ENCODE measurements at places on chromosomes 3 and 15.

DNA sequence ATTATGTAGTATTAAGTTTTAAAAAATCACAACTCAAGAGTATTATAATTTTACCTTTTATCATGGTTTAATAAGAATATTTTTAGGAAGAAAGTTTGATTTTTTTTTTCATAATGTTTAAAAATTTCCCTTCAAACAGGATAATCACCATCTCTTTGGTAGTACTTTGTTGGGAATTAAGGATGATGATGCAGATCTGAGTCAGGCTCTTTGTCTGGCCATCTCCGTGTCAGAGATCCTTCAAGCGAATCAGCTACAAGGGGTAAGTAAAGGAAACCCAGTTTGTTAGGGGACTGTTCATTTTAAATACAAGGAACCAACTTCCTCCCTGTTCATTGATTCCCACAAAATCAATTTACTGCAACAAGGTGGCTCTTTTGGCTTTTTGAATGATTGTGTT lies 36.8 kb upstream of the NIT2 start:
- DNase-seq, result no peak

DNA sequence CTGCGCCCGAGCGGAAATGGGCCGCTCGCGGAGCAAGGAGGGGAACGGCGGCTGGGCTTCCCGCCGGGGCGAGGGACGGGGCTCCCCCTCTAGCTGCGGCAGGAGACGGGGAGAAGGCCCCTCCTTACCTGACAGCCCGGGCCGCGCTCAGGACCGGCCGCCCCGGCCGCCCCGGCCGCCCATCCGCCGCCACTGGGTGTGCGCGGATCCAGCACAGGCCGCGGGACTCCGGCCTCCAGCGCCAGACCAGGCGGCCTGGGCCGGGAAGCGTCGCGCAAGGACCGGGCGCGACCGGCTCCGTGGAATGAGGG lies 296 bp downstream of the TPRA1 start:
- no peak for DNase-seq

- no peak for DNase-seq
These were observed 10.8 kb upstream of the SSUH2 start for GRCh38 chr3:8655387-8655835.

DNA sequence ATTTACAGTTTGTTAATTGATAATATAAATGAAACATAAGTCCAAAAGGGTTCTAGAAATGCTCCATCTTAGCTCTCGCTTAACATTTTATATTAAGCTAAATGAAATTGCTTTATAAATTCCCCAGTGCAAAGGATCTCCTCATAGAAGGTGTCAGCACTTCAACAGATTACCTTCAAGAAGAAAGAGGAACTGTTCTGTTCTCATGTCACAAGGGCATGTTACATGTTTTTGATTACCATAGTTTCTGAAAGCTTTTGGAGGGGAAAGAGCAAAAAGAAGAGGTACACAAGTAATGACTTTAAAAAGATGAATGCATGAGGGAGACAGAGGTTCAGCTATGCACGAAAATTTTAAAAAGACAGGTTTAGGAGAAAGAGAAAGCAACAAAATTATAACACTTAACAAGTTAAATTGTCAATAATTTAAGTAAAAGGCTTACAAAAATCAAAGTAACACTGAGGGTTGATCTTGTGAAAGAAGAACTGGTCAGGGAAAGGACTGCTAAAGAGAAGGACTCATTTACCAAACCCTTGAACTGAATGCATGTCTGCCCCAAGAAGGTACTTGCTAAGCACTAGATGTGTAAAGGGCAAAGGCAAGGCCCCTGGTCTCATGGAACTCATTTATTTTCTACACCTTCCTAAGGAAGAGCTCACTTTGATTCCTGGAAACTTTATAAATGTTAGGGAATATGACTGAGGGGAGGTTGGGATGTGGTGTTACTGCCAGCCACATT lies 45.1 kb downstream of the CCDC191 start:
- DNase-seq, result no peak

GRCh38 chr3:49058011-49058410 lies 28.8 kb upstream of the IMPDH2 start:
- DNase-seq, result no peak

- no peak for DNase-seq
These were observed 11.0 kb upstream of the ZNF662 start for GRCh38 chr3:42894698-42895579.

DNA sequence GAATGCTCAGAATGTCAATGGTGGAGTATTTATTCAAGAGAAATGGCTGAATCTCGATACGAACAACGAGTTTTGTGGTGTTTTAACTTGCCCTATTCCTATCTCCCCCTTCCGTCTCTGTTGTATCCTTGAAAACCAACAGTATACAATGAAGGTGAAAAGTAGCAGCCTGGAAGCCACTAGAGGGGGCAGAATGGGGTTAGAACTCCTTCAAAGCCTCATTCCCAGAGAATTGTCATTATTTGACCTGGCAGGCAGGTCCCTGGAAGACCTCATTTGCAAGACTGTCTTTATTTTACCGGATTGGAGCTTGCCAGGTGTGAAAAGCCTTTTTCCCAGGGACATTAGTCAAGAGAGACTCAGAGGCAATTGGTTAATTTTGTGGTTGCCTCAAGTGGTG lies 139.4 kb downstream of the LRRC28 start:
- no peak for DNase-seq

GRCh38 chr3:138359919-138360868 lies 11.8 kb downstream of the MRAS start:
- no peak for DNase-seq

DNA sequence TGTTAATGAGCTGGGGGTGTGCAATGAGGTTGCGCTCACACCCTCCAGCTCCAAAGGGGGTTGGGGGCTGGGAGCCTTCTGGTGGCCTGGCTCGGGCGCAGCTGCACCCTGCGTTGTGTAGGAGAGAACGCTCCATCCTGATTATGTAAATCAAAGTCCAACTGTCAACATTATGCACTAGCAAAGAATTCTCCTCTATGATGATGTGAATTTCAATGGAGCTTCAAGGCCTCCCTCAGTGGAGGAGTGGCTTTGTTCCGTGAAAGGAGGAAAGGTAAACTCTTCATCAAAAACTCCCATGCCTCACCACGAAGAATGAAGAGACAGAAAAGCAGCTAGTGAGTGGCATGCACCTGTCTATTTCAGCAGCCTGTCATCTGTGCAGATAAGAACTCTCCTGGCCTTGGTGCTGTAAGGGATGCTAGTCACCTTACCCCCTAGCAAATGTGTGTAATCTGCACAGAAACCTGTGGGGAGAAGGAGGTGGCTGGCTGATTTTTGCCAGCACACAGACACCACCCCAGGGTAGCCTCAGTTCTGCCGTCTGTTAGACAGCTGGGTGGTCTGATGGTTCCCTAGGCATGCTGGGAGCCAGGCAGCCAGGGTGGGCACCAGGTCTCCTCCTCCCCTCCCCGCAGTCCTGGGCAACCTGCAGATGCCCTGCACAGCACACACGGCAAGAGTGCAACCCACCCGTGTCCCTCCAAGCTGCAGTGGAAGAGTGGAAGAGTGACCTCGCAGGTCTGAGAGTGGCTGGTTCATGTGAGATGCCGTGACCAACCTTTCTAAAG lies 47.0 kb upstream of the TRPM1 start:
- no peak for DNase-seq

DNA sequence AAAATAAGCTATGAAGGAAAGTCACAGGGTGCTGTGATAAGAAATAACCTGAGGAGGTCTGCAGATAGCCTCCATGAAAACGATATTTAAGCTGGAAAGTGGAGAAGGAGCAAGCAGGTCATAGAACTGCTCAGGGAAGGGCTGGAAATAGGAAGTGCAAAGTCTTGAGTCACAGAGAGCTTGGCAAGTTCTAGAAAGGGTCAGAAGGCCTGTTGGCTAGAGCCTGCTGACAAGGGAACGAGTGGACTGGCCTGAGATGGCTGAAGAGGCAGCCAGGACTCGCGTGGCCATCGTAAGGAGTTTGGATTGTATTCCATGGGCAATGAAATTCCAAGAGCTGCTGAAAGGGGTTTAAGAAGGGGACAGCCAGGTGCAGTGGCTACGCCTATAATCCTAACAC lies 64.7 kb upstream of the IL12A start:
- DNase-seq, result no peak

GRCh38 chr15:42449770-42450424 lies 41.0 kb downstream of the ZNF106 start:
- no peak for DNase-seq

- DNase-seq, result no peak
These were observed 21.2 kb downstream of the CCR8 start for GRCh38 chr3:39350714-39351113.

DNA sequence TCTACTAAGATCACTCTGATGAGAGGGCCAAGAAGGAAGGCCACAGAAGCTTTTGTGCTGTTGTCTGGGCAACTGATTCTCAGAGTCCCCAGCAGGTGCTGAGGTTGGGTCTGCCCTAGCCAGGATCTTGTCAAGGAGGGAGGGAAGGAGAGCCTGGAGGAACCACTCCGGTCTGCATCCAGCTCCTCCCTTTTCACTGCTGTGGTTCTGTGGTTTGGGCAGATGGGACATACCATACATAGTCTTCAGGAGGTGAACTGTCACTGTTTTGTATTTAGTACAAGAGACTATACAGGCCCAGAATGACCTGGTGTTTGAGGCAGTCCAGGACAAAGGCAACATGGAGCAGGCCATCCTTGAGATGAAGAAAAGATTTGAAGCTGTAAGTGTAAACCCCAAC lies 21.9 kb downstream of the C3orf62 start:
- DNase-seq, result no peak

- no peak for DNase-seq
These were observed 10.4 kb upstream of the CX3CR1 start for GRCh38 chr3:39290255-39290654.

- no peak for DNase-seq
These were observed 32.4 kb downstream of the VGLL3 start for GRCh38 chr3:86958534-86958933.

- DNase-seq, result no peak
These were observed 159.4 kb downstream of the LSAMP start for GRCh38 chr3:116285781-116286421.

DNA sequence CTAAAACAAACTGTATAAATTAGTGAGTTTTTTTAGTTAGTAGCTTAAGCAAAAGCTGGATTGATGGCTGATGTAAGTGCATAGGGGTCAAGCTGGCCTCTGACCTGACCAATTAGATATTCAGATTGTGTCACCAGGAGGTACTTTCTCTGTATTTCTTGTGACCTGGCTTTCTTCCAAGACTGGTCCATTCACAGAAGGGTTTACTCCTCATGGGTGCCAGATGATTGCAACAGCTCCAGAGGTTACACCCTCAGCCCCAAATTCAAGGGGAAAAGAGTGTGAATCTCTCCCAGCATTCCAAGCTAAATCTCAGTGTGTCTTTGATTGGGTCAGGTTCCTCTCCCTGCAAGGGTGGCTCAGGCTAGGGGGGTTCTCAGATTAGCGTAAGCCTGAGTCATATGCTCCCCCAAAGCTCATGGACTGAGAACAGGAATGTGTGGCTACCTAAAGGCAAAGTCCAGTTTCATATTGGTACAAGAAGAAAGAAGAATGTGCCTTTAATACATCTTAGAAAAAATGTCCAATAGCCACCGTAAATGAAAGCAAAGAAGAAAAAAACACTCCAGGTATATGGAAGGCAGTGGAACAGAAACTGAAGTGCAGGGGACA lies 16.5 kb downstream of the PML start:
- no peak for DNase-seq
